ENCODE measurements at places on chromosomes 5 and 9.
A peak's percentile ranks its signal among the peaks of the same experiment; 100 is the strongest.

DNA sequence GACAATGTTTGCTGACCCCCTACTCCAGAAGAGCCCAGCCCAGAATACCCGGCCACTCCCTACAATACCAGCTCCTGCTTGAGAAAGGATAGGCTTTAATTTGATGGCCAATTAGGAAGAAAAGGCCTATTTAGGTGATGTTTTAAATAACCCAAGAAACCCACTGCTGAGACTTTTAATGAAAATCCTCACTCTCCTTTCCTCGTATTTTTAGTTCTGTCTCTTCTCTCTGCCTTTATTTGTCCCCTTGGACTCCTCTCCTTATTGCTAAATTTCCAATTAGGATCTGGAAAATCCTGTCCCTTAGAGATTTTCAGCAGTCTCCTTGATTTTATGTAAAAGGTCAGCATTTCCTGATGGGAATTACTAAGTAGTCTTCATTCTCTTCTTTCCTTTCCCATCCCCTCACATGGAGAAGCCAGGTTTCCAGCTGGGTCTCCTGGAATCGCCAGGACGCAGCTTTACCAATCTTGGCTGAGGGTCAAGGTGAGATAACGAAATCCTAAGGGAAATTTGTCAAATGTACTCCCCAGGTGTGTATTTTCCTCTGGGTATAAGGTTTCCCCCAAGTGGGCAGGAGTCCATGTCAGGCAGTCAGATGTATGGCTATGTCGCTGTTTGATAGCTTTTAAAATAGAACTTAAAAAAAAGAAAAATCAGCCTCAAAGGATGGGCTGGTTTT, 11.7 kb downstream of the STC2 start:
- DNase-seq, result no peak

GRCh38 chr9:128702445-128702948, at the start of gene PKN3:
Gene PKN3 (plus strand): TSS chr9:128702503. CDS start chr9:128702916, 413 bp downstream.
- peak; percentile 93 for DNase-seq

DNA sequence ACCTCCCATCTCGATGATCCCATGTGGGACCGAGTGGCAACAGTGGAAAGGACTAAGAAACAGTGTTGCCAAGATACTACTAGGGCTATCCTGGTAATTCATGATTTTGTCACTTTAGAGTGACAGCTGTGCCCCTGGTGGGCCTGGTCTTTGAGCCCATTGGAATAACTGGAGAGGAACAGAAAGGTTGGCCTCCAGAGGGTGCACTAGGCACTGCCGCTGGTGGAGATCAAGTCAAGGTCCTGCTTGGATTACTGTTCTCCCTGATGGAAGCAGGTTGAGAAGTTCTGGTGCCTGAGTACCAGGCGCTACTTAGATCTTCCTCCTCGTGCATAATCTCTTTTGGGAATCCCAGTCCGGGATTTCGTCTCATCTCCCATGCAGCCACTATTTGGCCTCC, 129.6 kb downstream of the SEC61B start:
- no peak for DNase-seq

- no peak for DNase-seq
Observed at GRCh38 chr9:95100071-95100627, 217.4 kb downstream of the FANCC start.

DNA sequence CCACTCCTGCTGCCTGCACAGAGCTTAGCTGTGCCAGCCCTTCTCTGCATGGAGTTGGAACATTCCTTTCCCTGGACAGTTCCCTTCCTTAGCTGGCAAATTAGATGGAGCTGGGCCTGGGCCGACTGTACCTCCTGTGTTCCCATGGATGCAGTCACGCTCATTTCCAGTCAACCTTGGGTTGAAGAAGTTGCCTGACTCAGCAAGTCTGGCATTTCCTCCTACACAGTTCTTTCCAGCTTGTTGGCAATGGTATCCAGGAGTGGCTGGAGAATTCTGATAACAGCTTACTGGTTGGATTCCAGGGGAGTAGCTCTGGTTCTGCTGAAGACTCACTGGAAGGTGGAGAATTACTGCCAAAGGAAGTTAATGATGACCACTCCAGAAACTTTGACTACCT, 9.2 kb upstream of the TAF1L start:
- no peak for DNase-seq

DNA sequence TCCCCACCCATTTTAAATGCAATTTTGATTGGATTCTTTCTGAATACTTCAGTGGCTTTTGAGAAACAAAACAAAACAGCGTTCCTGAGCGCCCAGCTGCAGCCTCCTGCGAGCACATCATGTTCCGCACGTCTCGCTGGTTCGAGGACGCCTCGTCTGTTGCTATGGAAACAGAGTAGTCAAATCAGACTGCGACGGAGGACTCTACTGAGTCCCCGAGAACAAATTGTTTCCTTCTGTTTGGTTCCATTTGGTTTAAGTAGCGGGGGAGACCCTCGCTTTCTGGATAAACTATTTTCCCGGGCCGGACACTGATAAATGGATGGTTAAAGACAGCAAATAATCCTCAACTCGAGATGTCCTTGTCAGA, 69.0 kb downstream of the SLC28A3 start:
- no peak for DNase-seq

- DNase-seq, result no peak
Observed at GRCh38 chr5:142571371-142571770, 114.5 kb downstream of the FGF1 start.

- DNase-seq, result no peak
Observed at GRCh38 chr9:5510989-5511388, 658 bp downstream of the PDCD1LG2 start.

DNA sequence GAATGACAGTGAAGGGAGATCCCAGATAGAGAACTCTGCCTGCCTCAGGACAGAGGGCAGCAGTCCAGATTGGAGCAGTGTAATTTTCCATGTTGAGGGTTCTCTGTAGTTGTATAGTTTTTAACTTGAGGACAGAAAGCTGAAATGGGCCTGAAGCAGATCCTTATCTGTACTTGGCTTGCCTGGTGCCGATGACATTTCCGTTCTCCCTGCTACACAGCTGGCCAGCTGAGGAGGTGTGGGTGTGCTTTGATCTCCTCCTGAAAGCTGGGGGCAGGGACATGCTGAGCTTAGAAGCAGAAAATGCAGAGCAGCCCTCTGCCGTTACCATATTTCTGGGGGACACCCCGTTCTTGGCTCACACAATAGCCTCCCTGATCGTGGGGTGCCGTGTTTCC, 10.5 kb downstream of the GLRX start:
- no peak for DNase-seq

DNA sequence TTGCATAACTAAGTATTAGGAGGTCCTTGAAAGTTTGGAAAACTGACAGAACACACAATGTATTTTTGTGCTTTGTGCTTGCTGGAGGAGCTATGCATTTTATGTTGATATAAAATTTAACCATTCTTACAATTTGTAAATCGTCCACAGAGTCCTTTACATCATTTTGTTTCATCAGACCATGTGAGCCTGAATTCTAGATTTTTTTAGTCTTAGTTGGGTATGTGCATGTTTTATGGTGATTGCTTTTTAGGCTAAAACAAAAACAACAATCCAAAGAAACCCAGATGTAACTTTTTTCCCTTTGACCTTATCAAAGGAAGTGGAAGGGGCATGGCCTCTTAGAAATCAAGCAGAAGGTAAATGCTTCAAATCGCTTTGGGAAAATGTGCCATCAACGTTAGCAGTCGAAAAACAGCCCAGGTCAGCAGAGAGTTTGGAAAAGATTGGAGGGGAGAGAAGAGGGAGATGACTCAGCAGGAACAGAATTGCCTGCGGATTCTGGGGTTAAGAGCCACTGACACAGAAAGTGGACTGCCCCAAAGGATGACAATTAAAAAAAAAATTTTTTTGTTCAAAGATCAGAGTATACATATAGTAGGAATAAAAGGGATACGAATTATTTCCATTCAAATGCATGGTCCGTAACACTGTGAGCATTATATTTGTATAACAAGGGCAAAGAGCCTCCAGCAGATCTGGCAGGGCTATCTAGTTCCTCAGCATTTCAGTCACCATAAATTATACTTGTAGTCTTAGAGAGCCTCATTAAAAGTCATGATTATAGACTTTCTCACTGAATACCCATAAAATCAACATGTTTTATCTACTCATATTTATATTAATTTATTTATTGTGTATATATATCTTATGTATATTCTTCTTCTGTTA, 253.5 kb upstream of the HAPLN1 start:
- DNase-seq, result no peak

- no peak for DNase-seq
Observed at GRCh38 chr5:98651715-98652114, 121.7 kb upstream of the RGMB start.

DNA sequence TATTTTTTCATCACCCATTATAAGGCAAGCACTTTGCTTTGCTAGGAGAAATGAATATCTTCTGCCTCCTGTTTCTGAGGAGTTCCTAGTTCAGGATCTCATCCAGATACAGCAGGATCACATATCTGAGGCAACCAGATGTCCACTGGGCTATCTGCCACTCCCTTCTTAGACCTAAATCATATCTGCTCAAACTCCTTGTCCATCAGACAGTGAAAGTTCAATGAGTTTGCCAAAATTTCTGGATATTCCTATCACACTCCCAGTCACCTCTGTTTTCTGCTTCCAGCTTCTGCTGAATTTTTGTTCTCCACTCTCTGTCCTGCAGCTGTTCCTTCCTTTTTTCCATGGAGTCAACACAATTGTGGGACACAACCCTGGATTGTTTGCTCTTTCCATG, 54.2 kb upstream of the BASP1 start:
- DNase-seq, result no peak

DNA sequence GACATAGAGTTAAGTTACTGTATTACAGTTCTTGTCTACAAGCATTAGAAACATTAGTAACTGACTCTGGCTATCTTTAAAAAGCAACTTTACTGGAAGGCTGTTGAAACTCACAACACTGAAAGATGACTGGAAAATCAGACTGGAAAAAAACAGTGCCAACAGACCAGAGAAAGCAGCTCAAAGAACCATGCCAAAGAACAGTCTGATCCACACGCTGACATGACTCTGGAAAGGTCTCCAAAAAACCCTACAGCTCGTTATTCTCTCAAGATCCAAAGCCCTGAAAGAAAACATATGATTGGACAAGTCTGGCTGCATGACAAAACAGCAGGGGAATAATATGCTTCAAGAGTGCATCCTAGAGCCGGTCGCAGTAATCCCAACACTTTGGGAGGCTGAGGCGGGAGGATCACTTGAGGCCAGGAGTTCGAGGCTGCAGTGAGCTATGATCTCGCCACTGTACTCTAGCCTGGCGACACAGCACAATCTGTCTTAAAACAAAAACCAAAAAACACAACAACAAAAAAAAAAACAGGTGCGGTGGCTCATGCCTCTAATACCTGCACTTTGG, 5.6 kb downstream of the GOLPH3 start:
- DNase-seq, result no peak

GRCh38 chr9:70484232-70485130, 70.0 kb upstream of the KLF9 start:
- DNase-seq, result no peak

DNA sequence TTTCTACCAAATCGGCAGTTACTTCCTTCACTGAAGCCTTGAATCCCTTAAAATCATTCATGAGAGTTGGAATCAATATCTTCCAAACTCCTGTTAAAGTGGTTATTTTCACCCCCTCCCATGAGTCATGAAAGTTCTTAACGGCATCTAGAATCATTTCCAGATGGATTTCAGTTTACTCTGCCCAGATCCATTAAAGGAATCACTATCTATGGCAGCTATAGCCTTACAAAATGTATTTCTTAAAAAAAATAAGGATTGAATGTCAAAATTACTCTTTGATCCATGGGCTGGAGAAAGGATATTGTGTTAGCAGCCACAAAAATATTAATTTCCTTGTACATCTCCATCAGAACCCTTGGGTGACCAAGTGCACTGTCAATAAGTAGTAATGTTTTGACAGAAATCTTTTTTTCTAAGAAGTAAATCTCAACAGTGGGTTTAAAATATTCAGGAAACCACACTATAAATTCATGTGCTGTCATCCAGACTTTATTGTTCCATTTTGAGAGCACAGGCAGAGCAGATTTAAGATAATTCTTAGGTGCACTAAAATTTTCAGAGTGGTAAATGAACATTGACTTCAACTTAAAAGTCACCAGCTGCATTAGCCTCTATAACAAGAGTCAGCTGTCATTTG, 767.7 kb downstream of the DTWD2 start:
- DNase-seq, result no peak

DNA sequence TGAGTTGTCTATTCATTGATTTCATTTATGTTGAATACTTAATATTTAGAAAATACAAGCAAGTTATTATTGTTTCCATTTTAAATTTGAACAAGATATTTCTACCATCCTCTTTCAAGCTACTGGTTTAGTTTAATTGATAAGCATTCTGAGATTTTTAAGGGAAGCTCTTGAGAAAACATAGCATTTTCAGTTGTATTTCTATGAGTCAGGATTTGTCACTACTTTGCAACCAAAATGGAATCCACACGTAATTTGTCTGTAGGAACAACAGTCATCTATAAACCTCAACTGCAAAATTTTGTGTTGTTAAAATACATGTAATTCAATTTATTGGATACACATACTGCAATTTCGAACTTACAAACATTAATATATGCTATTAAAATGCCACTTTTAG, 74.0 kb downstream of the PRR16 start:
- no peak for DNase-seq

DNA sequence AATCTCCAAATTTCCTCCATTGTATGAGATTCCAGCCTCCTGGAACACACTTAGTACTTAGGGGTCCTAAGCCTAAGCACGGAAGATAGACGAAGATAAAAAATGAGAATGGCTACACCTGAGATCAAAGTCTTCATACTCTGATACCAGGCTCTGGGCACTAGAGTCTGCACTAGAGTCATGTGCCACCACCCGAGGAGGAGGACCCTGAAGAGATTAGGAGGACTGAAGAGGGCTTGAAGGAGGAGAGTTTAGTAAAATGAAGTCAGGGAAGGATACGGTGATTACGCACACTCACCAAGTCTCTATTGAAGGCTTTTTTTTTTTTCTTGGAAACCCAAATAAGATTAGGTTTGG, 573 bp upstream of the SPATA24 start:
- no peak for DNase-seq

- DNase-seq, result no peak
Observed at GRCh38 chr9:18478501-18479361, 4.8 kb downstream of the ADAMTSL1 start.

DNA sequence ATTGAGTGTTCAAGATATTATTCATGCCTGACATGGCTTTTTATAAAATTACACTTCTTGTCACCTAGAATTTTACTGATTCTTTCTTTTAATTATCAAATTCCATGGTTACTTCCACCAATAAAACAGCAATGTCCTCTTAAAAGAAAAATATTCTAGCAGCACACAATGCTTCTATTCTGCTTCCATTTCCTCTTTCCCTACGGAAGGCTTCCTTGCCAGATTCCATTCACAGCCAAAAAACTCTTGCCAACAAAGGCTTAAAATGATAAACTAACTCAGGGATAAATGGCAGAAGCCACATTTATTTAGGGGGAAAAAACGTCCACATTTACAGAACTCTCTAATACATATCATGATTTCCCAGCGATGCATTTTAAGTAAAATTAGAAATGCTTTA, 111.6 kb downstream of the CTNND2 start:
- no peak for DNase-seq

- peak; percentile 52 for DNase-seq
Observed at GRCh38 chr9:21709464-21710058, 92.9 kb upstream of the MTAP start.

DNA sequence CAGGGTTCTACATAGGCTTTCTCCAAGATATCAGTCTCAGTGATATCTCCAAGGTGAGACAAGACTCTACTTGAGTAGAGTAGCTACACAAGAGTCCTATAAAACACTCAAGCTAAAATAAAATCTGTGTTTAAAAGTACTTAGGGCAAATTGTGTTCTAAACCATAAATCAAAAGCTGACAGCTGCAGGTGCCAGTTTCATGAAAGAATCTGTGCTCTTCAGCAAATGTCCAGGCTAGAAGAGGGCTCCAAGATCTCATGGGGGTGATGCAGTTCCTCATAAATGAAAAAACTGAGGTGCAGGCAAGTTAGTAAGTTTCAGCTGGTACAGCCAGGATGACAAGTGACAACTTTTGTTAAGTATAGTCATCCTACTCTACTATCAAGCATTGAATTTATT, 142.8 kb upstream of the TNPO1 start:
- DNase-seq, result no peak

All from T-helper 9 cell (primary cell).